ENCODE measurements at places on chromosomes 5 and 9.

DNA sequence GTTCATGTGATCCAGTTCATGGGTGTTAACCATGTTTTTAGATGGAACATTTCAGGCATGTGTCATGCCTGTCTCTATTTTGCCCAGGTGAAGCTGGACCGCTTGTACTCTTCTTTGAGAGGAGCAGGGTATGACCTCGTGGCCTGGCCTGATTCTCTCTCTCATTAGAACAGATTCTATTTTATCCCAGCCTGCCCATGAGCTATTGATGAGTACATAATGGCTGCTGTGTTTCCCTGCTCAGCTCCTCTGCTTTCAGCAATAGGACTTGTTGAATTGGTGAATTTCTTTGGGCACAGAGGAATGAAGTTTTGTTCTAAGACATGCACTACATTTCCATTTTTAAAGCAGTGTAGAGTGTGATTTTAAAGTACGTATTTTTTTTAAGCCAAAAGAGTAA, 86.2 kb downstream of the HACD4 start:
- no peak for DNase-seq

DNA sequence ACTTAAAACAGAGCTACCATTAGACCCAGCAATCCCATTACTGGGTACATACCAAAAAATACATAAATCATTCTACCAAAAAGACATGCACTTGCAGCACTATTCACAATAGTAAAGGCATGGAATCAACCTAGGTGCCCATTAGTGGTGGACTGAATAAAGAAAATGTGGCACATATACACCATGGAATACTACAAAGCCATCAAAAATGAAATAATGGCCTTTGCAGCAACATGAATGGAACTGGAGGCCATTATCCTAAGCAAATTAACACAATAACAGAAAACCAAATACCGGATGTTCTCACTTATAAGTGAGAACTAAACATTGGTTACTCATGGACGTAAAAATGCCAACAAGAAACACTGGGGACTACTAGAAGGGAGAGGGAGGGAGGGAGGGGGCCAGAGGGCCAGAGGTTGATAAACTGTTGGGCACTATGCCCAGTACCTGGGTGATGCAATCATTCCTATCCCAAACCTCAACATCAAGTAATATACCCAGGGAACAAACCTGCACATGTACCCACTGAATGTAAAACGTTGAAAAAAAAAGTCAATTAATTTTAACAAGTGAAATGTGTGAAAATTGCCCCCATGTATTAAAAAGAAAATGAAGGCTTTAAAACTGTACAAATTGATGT, 24.5 kb upstream of the GPR150 start:
- no peak for DNase-seq

GRCh38 chr5:93993161-93993560, 251.8 kb upstream of the POU5F2 start:
- DNase-seq, result no peak

- DNase-seq, result no peak
Measured at GRCh38 chr5:156219483-156220005, 107.4 kb upstream of the SGCD start.

GRCh38 chr5:140840978-140841962, at the start of gene PCDHA8:
TSS of gene PCDHA8 (plus strand) at chr5:140841187. CDS start at chr5:140841322, 135 bp downstream.
- DNase-seq, result peak; percentile 87

GRCh38 chr9:107213561-107214028, 69.5 kb upstream of the RAD23B start:
- no peak for DNase-seq

DNA sequence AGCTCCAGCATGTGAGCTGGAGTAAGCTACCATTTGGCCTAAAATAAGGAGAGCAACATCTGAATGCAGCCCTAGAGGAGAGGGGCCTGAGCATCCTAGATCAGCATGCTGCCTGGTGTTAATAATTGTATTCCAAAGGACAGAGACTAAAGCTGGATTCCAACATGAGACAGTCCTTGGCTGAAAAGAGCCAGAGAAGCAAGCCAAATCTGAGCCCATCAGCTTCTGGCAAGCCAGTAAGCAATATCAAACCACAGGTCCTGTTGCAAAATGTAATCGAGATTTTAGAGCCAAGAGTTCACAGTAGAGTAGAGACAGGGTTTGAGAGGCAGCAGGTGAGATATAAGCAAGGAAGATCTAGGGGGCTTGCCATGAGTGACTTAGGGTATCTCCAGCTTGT, 42.3 kb upstream of the DMAC1 start:
- no peak for DNase-seq

GRCh38 chr5:143182106-143182505, 221.4 kb downstream of the NR3C1 start:
- DNase-seq, result no peak

DNA sequence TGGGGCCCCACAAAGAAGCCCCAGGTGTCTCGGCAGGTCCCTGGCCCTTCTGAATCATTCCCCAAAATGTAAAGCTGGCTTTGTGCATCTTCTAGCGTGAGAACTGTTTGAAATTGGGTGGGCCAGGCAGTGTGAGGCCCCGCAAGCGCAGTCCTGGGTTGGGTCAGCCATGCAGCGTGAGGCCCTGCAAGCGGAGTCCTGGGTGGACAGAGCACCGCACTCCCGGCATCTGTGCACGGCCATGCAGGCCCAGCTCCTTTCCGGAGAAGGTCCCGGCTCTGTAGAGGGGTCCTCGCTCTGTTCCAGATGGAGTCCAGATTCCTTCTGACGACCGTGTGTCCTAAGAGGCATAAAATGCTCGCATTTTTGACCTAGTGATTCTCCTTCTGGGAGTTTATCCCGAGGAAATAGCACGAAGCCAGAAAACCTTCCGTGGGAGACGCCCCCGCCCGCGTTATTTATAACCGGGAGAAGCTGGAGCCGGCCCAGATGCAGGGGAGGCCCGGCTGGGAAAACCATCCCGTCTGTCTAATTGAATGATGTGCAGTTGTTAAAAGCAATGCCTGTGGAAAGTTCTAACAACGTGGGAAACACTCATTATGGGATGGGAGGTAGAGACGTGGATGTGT, 19.4 kb upstream of the NOTCH1 start:
- no peak for DNase-seq

- DNase-seq, result no peak
Measured at GRCh38 chr9:136198605-136199083, 6.3 kb downstream of the LHX3 start.

DNA sequence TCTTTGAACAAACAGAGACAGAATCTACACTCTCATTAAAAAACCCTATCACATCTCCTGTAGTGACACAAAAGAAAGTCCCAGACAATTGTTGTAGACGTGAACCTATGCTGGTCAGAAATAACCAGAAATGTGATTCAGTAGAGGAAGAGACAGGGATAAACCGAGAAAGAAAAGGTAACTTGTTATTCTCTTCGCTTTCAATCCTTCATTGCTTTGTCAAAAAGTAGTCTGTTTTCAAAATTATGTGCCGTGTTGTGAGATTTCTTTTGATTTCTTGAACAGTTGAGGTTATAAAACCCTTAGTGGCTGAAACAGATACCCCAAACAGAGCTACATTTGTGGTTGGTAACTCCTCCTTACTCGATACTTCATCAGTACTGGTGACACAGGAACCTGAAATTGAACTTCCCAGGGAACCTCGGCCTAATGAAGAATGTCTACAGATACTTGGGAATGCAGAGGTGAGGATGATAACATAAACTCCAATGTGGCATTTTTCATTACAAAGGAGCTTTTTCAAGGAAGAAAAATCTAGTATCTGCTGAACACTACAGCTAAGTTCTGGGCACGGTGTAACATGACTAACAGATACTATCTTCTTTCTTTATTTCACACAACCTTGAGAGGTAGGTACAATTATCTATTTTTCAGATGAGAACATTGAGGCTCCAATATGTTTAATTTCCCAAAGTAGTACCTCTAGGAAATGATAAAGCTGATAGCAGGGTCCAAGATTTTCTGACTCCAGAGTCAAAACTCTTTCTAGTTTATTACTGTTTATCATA, 14.3 kb downstream of the HMGCR start:
- DNase-seq, result no peak

- no peak for DNase-seq
Measured at GRCh38 chr5:104305602-104306001, 743.0 kb upstream of the NUDT12 start.
